GM13976 (cell line): ENCODE measurements at places on chromosomes 1 and 21.

DNA sequence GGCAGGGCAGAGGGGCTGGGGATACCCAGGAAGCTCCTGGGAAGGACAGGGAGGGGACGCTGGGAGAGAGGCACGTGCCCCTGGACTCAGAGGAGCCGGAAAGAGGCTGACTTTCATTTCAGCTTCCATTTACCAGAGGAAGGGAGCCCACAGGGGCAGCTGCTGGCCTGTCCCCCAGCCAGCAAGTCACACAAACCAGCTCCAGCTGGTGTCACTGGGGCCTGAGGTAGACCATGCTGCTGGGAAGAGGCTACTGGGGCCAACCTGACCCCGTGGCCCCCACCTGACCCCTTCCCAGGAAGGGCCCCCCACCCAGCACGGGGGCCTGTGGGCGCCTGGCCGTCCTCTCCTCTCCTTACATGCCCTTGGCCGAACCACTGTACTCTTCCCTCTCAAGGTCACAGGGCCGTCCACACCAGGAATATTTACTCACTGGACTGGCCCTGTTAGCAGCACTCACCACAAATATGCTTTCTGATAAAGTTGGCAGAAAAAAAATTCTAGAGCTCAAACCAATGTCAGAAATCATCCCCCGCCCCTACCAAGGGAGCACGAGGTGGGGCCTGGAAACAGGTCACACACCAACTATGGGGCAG lies 110.5 kb downstream of the CASZ1 start:
- no peak for DNase-seq

GRCh38 chr21:43812139-43812821 lies 22.9 kb downstream of the RRP1 start:
- no peak for DNase-seq

GRCh38 chr1:221837896-221838295 lies 96.0 kb upstream of the DUSP10 start:
- no peak for DNase-seq

GRCh38 chr1:218852527-218852926 lies 321.2 kb upstream of the LYPLAL1 start:
- DNase-seq = no peak

GRCh38 chr1:151062741-151063371 lies 2.7 kb downstream of the MLLT11 start:
- DNase-seq = no peak

DNA sequence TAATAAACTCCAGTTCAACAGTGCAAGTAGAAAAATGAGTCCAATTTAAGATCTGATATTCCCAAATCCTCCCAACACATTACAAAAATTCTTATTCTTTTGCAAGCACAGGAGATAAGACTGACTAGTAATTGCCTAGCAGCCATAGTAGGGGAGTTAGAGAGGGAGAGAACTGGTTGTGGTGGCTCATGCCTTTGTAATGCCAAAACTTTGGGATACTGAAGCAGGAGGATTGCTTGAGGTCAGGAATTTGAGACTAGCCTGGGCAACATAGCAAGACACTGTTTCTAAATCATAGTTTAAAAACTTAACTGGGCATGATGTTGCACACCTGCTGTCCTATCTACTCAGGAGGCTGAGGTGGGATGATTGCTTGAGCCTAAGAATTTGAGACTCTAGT lies 26.7 kb upstream of the PAPPA2 start:
- DNase-seq = no peak

- DNase-seq = no peak
Observed at GRCh38 chr1:231855926-231856325, 229.3 kb downstream of the DISC1 start.

- no peak for DNase-seq
Observed at GRCh38 chr1:221718381-221719277, 23.3 kb downstream of the DUSP10 start.

GRCh38 chr21:41074396-41075184 lies 93.4 kb upstream of the BACE2 start:
- DNase-seq = no peak

DNA sequence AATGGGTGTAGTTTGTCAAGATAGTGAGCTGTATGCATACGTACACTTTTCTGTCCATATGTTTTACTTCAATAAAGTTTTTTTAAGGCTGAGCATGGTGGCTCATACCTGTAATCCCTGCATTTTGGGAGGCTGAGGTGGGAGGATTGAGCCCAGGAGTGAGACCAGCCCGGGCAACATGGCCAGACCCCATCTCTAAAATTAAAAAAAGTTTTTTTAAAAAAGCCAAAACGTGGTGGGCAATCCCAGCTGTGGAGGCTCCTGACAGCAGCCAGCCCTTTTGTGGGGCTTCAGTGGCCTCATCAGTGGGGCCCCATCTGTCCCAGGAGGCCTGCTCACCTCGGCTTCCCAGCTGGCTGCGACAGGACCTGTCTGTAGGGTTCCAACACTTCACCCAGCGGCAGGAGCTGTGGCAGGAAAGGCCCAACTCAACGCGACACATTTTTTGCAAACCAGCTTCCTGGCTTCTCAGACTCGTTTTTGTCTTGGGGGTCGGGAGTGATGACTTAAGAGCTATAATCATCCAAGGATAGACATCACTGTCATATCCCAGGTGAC lies 56.9 kb upstream of the LBR start:
- no peak for DNase-seq

DNA sequence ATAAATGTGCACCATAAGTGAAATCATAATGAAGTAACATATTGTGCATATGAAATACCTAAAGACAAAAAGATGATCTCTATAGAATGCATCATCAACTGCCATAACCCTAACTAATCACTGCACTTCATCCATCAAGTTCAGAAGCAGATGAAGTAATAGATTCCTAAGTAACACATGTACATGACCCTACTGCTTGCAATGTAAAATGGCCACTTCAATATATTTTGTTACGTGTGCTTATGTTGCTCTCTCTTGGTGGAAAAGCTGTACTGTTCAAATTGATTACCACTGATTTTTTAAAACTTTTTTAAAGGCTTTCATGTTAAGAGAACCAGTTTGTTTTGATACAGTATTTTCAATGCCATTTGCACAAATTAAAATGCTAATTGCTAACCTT lies 141.8 kb downstream of the TTLL7 start:
- no peak for DNase-seq

DNA sequence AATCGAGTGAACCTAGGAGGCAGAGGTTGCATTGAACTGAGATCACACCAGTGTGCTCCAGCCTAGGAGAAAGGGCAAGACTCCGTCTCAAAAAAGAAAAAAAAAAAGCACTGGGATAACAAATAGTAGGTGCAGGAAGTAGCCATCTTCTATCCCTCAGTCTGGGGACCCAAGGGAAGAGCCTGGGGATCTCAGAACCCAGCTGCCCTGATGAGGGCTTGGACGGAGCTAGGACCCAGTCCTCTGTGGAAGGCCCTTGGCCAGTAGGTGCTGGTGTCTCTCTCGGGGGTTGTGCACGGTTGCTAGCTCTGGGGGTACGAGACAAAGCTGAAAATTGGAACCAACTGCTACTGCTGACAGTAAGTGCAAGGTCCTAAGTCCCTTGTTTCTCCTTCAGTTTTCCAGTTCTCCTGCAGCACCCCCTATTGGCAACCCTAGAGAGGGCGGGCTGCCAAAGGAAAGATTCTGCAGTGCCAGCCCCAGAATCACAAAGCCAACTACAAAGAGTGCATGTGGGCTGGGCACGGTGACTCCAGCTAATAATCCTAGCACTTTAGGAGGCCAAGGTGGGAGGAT lies 57.6 kb upstream of the KIF1B start:
- DNase-seq = peak; percentile 57

- DNase-seq = no peak
Observed at GRCh38 chr21:29454179-29454578, 155.5 kb downstream of the BACH1 start.

DNA sequence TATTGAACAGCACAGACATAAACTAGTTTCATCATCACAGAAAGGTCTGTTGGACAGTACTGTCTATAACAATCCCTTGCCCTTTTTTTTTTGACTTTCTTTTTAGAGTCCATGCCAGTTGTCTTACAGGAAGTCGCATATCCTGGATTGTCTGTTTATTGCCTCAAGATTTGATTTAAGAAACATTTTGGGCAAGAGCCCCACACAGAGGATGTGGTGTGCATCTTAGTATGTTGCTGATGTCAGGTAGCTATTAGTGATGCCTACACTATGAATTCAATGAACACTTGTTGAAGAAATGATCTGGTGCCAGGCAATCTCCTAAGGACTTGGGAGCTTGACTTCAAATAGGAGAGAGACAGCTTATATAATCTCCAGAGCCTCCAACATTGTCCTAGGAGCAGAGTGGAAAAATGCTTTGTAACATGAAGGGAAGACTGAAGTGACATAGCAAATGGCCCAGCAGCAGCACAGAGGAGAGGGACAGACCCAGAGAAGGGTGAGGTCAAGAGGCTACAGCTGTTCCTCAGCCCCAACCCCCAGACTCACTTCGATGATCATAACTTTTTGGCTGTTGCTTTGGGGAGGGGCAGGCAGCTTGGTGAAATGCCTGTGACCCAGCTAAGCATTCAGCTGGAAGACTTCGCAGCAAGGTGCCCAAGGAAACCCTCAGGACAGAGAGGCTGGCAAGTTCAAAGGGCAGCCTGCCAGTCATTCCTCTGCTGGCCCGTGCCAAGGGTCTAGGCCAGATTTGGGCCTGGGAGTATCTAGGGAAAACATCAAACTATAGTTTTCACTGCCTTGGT lies 7.5 kb upstream of the RAB29 start:
- DNase-seq = no peak

- no peak for DNase-seq
Observed at GRCh38 chr1:229243638-229244037, 27.3 kb upstream of the RAB4A start.

GRCh38 chr1:98232678-98233077 lies 311.8 kb upstream of the DPYD start:
- DNase-seq = no peak

DNA sequence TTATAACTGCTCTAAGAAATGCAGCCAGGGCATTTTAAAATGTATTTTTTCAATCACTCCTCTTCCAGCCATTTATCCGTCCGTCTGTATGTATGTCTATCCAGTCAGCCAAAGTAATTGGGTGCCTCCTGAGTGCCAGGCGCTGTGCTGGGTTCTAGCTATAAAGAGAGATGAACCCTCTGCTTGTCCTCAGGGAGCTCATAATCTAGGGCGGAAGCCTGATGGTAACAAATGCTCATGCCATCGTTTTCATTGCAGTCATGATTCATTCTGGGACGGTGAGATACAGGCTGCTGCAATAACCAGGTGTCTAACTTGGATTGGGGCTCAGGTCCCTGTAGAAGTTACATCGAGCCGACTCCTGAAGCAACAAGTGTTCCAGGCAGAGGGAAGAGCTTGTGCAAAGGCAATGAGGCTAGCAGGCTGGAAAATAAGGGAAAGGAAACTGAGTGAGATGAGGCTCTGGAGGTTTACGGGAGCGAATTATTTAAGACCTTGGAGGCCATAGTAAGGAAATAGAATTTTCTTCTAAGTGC lies 11.6 kb downstream of the IFI6 start:
- no peak for DNase-seq

DNA sequence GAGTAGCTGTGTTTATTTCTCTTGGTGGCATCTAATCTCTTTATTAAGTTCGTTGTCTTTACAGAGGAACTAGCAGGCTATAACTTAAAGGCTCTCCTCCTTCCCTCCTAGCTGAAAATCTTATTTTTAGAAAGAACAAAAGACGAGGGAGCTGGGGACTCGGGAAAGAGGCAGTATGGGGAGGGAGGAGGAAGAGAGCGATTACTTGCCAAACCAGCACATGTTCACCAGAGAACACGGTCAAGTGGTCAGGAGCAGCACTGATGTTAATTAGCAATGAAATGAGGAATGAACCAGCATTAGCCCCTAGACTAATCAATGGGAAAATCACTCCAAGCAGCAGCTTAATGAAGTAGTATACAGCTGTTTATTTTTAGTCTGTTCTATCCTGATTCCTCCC lies 171.3 kb upstream of the ESRRG start:
- no peak for DNase-seq

DNA sequence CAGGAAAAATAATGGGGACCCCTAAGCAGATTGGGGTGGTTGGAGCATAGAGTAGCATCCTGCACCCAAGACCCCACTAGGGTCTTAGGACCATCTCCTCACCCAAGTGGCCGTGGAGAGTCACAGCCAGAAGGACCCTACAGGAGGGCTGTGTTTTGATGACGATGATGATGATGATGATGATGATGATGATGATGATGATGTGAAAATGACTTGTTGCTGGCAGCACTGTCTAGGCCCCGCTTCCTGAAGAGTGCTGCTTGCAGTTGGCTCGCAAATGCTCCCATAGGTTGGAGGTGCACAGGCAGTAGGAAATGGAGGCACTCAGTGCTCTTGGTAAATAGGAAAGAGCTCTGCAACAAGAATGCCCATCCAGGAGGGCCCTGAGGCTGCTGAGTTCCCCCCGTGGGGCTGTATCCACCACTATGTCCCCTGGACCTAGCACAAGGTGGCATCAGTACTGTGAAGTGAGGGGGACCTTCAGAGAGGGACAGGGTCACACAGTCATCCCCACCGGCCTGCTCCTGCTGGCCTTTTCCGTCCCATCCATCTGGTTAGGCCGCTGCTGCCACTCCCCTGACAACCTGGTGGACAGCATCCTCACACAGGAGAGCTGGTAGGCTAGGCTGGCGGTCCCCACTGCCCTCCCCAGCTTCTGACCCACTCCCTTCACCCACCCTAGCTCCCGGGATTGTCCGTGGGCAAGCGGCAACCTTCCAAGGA lies 139.6 kb downstream of the FOXD2 start:
- no peak for DNase-seq

DNA sequence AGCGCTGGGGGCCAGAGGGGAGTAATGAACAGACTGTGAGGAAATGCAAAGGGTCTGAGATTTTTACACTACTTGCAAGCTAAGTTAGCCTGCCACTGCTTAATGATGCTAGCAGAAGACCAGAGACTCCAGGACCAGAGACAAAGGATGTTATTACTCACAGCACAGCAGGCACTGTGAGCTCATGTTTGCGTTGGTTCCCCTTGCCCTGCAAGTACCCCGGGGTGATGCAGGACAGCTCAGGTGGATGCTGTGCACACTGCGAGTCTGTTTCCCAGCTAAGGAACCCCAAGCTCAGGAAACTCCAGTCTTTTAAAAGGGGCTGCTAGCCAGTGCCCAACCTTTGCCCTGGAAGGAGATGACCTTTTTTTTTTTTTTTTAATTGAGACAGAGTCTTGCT lies 1.2 kb downstream of the FHAD1 start:
- DNase-seq = no peak

GRCh38 chr1:117286145-117286544 lies 75.4 kb upstream of the VTCN1 start:
- DNase-seq = no peak

DNA sequence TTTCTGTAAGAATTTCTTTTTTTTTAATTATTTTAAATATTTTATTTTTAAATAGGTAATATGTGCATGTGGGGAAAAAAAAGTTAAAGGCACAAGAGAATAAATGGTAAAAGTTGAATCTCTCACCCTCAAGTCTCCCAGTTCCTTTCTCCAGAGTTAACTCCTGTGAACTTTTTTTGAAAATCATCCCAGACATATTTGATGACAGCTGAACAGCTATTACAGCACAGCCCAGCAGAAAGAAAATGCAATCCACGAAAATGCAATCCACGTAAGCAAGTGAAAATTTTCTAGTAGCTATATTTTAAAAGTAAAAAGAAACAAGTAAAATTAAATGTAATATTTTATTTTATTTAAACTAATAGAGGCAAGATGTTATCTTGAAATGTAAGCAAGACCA lies 310.0 kb upstream of the RUNX1 start:
- DNase-seq = no peak

GRCh38 chr1:8010080-8010664 lies 15.9 kb downstream of the ERRFI1 start:
- DNase-seq = no peak

GRCh38 chr1:174939775-174940545 lies 59.8 kb upstream of the CACYBP start:
- DNase-seq = no peak

GRCh38 chr1:8810987-8811386 lies 6.5 kb downstream of the RERE start:
- no peak for DNase-seq

GRCh38 chr1:24418898-24419628 lies 3.5 kb downstream of the NIPAL3 start:
- DNase-seq = no peak
